Anterior cingulate cortex (tissue), 58 donors: ENCODE measurements at places on chromosomes 3 and 15.

GRCh38 chr3:77204788-77205187 lies 164.9 kb downstream of the ROBO2 start:
- DNase-seq: no peak

GRCh38 chr15:45550436-45550835 lies 27.9 kb upstream of the SLC30A4 start:
- no peak for DNase-seq

DNA sequence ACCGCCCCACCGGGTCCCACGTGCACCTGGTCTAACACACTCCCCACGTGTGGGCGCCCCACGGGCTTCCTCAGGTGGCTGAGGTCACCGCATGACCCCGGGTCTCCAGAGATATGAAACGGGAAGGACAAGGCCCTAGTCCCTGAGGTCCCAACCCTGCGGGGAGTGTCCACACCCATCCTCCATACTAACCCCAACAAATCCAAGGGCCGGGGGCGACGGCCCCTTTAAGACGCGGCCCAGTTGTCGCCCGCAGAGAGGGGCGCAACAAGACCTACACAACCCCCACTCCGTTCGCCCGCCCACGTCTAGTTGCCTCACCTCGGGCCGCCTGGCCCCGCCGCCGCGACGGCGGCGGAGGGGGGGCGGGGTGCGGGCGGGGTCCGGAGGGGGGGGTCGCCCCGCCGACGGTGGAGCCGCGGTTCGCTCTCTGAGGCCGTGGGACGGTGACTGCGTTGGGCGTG lies 396 bp downstream of the INO80 start:
- DNase-seq: peak; percentile 37

DNA sequence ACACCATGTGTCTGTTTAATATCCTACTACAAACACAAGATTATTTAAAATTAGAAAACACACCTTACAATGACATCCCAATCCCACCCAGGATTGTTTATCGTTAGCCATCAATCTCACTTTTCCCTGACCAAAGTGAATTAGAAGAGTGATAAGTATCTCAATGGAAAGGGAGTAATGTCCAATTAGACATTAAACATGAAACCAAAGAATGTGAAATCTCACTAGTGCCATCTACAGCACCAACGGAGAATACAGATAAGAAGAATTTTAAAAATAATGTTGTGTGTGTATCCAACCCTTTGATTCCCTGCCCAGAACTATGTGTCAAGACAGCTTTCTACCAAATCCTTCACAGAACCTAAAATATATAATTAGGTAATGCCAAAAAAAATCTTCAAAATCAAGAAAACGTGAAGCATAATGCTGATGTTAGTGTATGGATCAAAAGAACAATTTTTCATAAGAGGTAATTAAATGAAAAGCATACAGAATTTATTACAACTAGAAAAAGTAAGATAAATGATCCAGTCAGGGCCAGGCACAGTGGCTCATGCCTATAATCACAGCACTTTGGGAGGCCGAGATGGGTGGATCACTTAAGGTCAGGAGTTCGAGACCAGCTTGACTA lies 64.2 kb downstream of the SCAPER start:
- DNase-seq: no peak

GRCh38 chr15:26157081-26157480 lies 294.0 kb upstream of the ATP10A start:
- peak; percentile 7 for DNase-seq

GRCh38 chr15:67134871-67135492 lies 69.6 kb downstream of the SMAD3 start:
- no peak for DNase-seq

- DNase-seq: no peak
Observed at GRCh38 chr15:70870051-70870450, 16.1 kb upstream of the LARP6 start.

DNA sequence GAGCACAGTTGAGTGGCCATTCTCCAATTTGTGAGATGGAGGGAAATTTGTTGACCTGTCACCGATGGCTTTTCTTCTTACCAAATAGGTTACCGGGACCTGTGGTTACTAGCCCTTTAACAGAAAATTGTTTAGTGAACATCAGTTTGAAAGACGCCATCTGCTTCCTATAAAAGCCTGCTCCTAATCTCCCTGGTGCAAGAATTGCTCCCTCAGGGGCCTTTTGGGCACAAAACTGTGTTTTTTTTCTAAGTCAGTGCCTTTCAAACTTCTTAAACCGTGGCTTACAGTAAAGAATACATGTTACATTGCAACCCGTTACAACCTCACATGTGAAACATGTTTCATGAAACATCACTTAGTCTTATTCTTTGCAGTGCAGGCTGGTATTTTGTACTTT lies 15.0 kb downstream of the CACNA2D3 start:
- DNase-seq: no peak

GRCh38 chr3:57877116-57877515 lies 121.0 kb downstream of the SLMAP start:
- DNase-seq: no peak

- DNase-seq: no peak
Observed at GRCh38 chr3:71498543-71498942, 85.0 kb downstream of the FOXP1 start.

DNA sequence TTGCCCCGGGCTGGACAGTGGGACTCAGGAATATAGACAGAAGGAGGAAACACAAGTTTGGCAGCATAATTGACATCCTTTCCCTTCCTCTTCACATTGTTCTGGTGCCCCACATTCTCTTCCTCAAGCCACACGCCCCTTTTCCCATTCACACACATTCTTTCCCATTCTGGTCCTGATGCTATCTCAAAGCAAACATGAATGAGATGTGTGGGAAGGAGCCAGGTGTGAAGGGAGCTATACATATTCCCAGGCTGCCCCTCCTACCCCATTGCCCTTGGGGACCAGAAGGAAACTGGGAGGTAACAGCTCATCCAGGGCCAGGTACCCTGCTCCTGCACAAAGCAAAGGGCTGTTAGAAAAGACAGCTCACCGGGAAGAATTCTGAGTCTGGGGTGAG lies 23.4 kb upstream of the CLK3 start:
- no peak for DNase-seq

GRCh38 chr3:44240061-44240460 lies 1.6 kb upstream of the TOPAZ1 start:
- DNase-seq: no peak

GRCh38 chr3:122416966-122417365 lies 1.1 kb upstream of the WDR5B start:
- DNase-seq: no peak

DNA sequence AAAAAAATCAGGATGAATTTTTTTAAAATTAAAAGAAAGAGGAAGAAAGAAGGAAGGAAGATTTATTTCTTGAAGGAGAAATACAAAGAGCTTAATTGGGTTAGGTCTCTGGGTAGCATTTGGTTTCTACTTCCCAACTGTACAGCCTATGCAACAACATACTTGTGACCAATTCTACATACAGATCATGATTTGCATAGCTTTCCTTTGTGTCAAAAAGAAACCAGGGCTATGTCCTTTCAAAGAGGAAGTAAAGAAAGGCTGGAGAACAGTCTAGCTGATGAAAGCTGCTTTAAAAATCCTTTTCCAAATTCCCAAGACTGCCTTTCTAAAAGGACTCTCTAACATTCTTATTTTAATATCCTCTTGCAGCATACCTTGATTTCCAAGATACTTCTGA lies 6.1 kb upstream of the HGD start:
- DNase-seq: no peak

GRCh38 chr3:45100981-45101407 lies 45.2 kb downstream of the CDCP1 start:
- DNase-seq: no peak

- DNase-seq: no peak
Observed at GRCh38 chr3:107456501-107456900, 66.3 kb upstream of the BBX start.

- peak; percentile 24 for DNase-seq
Observed at GRCh38 chr15:29805043-29805707, 17.1 kb downstream of the TJP1 start.

DNA sequence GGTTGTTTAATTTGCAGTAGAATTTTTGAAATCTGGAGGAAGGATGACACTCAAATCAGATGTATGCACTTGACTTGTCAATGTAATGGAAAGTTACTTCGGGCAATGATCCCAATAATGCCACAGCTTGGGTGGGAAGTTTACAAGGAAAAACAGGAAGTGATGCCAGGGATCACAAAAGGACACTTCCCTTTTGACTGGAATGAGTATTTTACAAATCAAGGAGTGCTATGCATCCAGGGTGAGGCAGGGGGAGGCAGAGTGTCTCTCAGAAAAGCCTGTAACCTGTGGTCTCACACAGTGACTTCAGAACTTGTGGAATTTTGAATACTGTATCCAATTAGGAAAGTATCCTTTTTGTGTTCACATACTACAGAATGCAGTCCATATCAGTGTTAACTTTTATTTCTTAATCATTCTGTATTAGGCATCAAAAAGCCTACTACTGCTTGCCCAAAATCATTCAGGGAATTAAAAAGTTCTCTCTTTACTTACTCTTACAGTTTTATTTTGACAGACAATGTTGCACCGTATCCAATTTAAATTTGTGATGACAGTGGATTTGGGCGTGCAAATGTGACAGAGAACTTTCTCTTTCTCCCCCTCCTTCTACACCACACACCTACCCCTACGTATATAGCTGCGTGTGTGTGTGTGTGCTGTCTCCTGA lies 445.1 kb downstream of the MECOM start:
- no peak for DNase-seq

DNA sequence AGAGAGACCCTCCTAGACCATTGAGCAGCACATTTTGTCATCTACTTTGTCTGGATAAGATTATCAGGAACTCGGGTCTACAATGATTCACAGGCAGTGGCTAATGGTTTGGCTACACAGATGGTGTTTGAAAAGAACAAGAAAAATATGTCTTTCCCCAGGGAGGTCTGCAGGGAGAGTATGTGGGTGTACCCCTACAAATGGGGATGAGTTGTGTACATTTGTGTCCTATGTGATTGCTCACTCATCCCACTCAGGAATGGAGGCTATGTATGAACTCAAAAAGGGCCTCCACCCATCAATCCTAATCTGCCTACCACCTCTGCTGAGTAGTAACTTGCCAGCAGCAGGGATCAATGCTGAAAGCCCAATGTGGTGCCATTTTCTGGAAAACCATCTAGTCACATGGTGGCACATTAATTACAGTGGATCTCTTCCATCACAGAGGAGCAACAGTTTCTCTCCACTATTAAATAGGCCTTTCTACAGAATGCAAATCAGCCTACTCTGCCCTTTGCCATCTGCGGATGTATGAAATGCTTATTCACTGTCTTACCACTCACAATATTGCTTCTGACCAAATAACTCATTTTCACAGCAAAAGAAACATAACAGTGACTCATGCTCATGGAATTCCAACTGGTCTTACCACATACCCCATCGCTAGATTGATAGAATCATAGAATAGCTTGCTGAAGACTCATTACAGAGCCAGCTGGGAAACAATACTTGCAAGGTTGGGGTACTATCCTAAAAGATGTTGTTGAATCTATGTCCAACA lies 48.3 kb upstream of the TRIM42 start:
- no peak for DNase-seq

GRCh38 chr15:73244333-73244732 lies 124.4 kb downstream of the HCN4 start:
- DNase-seq: no peak

- no peak for DNase-seq
Observed at GRCh38 chr3:57389271-57389670, 96.8 kb upstream of the ASB14 start.

- DNase-seq: no peak
Observed at GRCh38 chr15:60590935-60591495, 112.1 kb upstream of the ICE2 start.

GRCh38 chr3:122076491-122077292 lies 21.5 kb downstream of the CD86 start:
- no peak for DNase-seq

GRCh38 chr15:78880242-78880533 lies 7.5 kb downstream of the MORF4L1 start:
- DNase-seq: no peak

DNA sequence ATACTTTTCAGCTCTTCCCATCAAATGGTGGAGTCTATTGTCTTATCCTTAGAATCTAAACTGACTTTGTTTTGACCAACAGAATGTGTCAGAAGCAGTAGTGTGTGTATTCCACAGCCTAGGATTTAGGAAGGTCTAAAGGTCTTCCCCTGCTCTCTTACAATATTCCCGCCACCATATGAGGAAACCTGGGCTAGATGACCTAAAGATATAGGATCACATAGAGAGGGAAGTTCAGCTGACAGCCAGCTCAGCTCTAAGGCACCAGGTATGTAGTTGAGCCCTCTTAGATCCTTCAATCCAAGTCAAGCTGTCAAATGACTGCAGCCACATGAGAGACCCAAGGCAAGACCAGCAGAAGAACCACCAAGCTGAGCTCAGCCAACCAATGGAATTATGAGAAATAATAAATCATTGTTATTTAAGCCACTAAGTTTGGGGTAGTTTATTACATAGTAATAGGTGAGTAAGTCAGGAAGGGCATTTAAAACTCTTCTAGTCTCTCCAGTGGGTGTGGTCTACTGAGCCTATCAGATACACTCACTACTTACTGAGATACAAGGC lies 227.7 kb upstream of the HES1 start:
- DNase-seq: no peak

GRCh38 chr15:55344206-55344605 lies 25.2 kb downstream of the PIGB start:
- no peak for DNase-seq

DNA sequence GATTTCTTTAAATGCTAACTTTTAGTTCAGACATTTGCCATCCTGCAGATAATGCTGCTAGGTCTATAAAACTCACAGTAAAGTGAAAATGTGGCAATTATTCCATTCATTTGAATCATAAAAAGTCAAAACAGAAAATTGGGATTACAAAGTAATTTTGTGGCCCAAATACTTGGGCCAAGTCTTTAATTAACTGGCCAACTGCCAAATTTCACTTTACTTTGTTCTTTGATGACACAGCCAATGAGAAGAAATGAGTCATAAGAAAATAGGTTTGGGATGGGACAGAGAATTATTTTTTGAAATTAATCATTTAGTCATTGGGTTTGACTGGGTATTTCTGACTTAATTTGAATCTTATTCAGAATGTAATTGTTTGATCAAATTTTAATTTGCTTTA lies 89.8 kb upstream of the SLC2A2 start:
- no peak for DNase-seq

GRCh38 chr3:172713316-172713715 lies 2.4 kb upstream of the NCEH1 start:
- DNase-seq: no peak

DNA sequence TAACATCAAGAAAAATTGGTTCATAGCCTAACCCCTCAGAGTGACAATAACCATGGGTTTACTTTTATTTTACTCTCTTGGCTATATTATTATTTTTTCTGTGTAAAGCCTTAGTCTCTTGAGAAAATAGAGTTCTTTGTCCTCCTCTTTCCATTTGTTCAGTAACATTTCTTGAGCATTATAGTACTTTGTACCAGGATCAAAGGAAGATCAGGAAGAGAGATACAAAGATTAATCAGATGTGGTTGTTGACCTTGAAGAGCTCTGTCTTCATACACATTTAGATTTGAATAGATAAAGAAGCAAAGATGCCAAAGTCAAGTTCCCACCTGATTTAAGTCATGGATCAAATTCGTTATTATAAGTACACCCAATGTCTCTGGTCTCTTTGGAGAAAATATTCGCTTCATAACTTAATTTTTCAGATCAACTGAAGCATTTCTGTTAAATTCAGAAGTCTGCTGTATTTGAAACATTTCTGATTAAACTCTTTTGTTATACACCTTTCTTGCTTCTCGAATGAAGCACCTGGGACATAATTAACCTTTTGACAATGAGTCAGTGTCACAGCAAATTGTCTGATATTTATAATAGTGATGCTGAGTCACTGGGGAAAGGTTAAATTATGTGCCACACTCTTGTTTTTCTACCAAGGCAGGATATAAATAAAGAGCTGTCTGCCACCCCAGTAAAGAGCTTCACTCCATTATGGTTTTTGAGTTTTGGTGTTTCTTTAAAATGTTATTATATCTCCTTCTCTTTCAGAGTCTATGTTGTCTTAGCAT lies 100.2 kb downstream of the GHSR start:
- no peak for DNase-seq
